ENCODE measurements at places on chromosomes 3 and 15.

GRCh38 chr3:138405486-138405885, 28.9 kb upstream of the ESYT3 start:
- no peak for DNase-seq

DNA sequence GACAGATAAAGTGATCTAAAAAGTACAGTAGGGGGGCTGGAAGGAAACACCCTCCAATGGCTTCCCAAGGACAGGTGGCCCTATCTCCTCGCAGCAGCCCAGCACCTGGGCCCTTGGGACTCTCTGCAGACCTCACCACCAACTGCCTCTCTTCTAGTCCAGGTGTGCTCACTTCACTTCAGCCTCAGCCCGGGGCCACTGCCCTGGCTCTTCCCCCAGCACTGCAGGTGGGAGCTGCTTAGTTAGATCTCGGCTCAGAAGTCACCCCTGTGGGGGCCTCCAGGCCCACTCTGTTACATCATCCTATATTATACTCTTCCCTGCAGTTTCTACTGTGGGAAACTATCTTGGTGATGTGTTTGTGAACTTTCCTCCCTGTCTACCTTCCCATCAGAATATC, 2.0 kb downstream of the KLF15 start:
- no peak for DNase-seq

DNA sequence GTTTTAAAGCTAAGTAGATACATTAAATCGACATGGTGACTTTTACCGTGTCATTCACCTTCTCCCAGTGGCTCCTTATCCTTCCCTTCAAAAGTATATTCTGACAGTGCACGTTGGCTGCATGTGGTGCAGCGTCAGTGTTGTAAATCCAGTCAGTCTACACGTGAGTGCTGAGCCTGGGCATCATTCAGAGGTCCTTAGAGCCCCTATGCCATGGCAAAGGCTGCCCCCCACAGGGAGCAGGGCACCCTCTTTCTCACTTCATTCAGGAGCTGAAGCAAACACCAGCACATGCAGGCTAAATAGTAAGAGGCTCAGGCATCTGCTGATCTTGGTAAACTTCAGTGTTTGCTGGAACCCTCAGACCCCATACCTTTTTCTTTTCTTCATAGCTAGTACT, 43.3 kb downstream of the RASGRP1 start:
- DNase-seq, result no peak

DNA sequence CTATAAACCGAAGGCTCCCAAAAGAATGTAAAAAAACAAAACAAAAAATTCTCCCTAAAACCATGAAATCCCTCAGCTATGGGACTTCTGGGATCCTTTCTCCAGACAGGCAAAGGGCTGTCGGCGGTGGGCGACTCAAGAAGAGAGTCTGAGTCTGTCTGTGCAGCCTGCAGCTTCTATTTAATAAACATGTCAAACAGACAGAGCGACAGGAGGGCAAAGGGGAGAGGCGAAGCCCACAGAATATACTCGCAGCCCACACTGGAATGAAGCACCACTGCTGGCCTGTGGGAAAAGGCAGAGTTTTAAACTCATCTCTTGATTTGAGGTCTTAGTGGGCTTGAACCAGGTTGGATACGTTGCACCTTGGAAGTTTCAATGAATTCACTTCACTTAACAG, 40.2 kb downstream of the ISL2 start:
- peak; percentile 46 for DNase-seq

- no peak for DNase-seq
Observed at GRCh38 chr3:94909726-94910125, 846.9 kb downstream of the NSUN3 start.

DNA sequence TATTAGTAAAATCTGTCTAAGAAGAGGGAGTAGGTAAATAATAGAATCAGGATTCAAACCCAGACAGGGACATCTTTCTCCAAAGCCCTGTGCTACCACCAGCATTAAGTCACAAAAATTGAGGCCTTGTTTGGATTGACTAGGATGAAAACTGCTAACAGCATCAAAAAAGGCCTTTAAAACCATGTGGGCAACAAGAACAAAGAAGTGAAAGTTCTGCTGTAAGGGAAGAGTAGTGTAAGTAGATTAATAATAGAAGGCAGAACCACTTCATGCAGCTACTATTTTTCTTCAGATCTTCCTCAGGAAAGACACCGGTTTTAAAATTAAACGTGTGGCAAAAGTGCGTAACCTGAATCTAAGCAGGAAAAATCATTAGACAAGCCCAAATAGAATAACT, 15.3 kb upstream of the KBTBD12 start:
- no peak for DNase-seq

DNA sequence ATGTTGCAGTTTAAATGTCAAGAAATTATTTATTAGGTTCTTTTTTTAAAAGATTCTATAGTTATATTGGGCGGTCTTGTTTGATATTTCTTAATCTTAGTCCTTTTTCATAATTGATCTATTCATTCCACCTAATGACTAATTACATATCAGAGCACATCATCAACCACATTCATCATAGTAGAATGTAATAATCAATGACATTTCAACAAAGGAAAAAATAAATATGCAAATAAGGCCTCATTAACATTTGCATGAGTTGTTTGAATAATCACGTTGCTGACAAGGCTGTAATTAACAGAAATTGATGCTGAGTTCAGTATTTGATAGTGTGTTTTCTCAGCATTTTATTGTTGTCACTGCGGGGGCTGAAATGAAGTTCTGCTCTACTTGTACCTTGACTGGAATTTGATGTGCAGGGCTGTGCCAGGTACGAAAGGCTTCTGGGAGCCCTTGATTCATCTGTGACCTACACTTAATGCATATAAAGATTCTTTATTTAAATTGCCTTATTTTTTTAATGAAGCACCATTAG, 215.7 kb downstream of the TCF12 start:
- no peak for DNase-seq

GRCh38 chr3:182122779-182123178, 411.1 kb downstream of the SOX2 start:
- DNase-seq, result no peak

GRCh38 chr15:77579498-77580188, 53.1 kb downstream of the LINGO1 start:
- DNase-seq, result no peak

- no peak for DNase-seq
Observed at GRCh38 chr3:78822726-78823125, 945.1 kb downstream of the ROBO1 start.

GRCh38 chr3:64079369-64080150, 56.3 kb upstream of the PSMD6 start:
- peak; percentile 36 for DNase-seq

DNA sequence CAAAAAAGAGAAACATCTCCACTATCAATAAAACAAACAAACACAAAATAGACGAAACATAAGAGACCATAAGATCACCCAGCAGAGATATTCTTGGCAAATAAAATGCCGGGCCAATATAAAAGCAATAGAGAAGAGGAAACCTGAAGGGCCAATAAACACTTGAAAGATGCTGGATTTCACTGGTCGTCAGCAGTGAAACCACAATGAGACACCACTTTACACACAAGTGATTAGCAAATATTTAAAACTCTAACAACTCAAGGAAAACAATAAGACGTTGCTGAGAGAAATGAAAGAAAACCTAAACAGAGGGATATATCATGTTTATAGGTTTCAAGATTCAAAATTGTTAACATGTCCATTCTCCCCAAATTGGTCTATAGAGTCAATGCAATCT, 148.5 kb downstream of the WDR76 start:
- DNase-seq, result no peak

GRCh38 chr3:12885583-12885930, 44.2 kb upstream of the RPL32 start:
- no peak for DNase-seq

- no peak for DNase-seq
Observed at GRCh38 chr15:89441295-89441812, 55.0 kb downstream of the RHCG start.

GRCh38 chr3:159829056-159829455, 159.6 kb upstream of the IL12A start:
- no peak for DNase-seq

- DNase-seq, result no peak
Observed at GRCh38 chr3:164851905-164852304, 226.4 kb downstream of the SI start.

- peak; percentile 80 for DNase-seq
Observed at GRCh38 chr3:188595890-188596376, 442.0 kb downstream of the LPP start.

DNA sequence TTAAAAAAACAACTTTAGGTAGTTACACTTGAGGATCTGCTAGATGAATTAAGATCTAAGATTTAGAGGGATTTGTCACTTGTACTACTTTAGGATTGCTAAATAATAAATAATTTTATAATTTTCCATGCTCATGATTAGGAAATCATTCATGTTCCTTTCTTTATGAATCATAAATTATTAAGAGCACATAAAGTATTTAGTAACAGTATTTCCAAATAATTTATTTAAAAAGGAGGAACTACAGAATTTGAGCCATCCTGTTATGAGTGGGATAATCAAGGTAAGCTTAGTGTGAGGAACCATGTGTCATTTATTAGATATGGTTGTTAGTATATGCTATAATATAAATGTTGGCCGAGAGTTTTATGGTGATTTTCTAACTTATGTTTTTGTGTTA, 37.5 kb upstream of the C3orf38 start:
- no peak for DNase-seq

DNA sequence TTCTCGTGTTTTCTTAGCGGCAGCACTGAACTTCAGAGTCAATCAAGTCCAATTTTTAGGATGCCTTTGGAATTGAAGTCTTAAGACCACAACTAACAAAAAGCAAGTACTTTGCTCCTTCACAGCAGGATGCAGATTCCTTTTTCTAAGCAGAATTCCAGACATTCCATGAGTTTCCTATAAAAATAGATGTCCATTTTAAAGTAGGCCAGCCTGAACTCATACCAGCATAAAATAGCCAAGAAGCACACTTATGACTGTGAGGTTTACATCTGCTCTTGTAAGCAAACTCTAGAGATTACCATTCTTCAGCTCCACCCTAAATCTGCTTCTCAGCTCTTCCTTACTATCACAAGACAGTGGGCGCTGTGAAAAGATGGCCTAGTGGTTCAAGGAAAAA, 85.8 kb downstream of the THBS1 start:
- peak; percentile 72 for DNase-seq

DNA sequence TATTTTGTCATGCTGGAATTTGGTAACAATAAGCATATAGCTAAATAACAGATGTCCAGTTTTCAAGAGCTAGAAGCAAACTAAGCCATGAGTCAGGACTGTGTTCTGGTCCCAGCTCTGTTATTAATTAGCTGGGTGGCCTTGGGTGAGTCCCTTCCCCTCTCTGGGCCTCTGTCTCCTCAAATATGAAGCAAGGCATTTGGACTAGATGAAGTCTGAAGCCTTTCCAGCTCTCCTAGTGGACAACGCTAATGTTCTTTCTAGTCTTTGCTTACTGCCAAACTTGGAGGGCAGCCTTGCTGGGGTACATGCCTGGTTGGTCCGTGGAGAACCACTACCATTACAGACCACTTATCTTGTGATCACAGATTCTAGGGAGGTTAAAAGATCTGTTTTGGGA, 127.6 kb downstream of the DUT start:
- DNase-seq, result peak; percentile 64

DNA sequence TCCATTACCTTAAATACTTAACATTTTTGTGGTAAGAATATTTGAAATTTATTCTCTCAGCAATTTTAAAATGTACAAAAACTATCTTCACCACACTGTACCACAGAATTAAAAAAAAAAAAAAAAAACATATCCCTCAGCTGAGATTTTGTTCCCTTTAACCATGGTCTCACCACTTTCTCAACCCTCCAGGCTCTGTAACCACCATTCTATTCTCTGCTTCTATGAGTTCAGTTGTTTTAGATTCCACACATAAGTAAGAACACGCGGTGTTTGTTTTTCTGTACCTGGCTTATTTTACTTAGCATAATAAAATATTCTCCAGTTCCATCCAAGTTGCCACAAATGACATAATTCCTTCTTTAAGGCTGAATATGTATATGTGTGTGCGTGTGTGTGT, 41.5 kb downstream of the CSNK1G1 start:
- peak; percentile 28 for DNase-seq

GRCh38 chr3:188602111-188602510, 448.2 kb downstream of the LPP start:
- no peak for DNase-seq

DNA sequence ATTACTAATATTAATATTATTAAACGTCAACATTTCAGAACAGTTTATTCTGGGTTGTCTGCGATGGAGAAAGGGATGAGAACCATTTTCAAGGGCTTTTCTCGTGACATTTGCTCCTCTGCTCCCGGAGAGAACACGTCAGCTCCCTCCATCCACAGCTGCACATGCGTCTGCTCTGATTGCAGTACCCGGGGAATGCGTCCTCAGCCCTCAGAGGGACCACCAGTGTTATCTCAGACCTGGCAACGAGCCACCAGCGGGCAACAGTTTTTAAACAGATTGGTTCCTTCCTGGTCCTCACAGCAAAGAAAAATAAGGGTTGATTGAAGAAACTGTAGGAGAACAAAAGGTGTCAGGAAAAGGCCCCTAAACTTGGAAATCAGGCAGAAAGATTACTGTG, 202.2 kb upstream of the ADAMTS9 start:
- DNase-seq, result peak; percentile 75

- DNase-seq, result peak; percentile 68
Observed at GRCh38 chr15:62647202-62647842, 395.2 kb upstream of the TPM1 start.

GRCh38 chr15:65893060-65893459, 23.8 kb downstream of the RAB11A start:
- DNase-seq, result no peak

- no peak for DNase-seq
Observed at GRCh38 chr3:123347205-123347604, 101.7 kb downstream of the ADCY5 start.

DNA sequence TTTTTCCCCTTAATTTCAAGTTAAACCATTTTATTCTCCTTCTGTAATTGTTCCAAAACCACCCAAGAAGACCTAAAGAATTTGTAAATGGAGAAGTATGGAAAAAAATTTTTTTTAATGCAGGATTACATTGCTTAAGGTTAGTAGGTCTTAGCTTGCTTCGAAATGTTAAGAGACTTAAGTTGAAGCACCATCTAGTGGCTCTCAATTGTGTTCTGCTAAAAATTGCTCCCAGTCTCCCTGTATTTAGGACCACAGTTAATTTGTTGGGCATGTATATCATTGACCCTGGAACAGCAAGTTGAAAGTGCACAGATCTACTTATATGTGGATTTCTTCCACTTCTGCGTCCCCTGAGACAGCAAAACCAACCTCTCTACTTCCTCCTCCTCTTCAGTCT, 32.4 kb downstream of the CD200R1L start:
- peak; percentile 89 for DNase-seq

DNA sequence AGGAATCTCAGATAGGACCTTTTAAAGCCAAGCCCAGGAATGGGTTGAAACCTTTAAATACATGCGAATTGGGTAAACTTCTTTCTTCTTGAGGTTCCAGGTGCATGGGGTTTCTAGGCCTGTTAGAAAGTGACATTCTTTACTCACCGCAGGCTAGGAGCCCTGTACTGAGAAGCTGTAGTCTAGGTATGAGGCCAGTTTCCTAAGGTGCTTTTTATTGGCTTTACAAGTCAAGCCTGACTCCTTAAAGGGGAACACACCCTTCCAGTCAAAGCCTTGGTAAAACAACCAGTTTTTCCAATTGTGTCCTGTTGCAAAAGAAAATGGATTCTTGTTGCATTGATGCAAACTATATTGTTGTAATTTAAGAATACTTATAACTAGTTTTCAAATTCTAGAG, 76.1 kb upstream of the ATP11B start:
- no peak for DNase-seq

Data from IMR-90 (cell line).